OCI-M1 (cell line): ENCODE measurements at places on chromosomes 1 and 21.

DNA sequence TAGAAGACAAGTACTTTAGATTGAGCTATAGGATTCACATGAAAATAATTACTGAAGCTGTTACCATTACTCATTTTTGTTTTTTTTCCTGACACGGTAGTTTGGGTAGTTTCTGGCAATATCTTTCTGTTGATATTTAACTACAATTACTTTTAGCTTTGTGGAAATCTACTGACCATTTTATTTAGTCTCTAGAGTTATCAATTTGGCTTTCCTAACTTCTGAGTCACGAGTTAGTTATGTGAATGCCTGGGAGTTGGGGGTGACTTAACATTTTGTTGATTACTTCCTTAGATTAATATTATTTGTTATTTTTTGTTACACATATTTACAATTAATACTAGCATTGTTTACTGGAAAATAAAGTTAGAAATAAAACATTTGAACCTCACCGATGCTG is 160.6 kb downstream of the HMCN1 start:
- no peak for DNase-seq

DNA sequence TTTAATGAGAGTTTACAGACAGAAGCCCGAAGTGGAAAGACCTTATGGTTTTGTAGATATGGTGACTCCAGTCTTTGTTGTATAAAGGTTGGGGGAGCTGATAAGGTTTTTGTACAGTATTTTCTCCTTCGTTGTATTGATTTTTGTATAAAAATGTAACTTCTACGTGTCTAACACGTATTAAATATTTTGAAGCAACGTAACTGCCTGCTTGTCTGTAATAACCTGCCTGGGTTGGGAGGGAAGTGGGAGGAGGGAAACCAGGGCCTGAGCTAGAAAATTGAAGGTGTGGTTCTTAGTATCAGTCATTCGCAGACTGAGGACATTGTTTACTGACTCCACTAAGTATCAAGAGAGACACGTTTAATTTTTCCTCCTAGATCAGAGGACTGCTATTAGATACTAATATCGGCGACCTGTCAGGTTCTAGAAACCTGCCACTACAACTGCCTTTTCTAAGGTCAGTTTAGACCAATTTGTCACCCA is 2.2 kb downstream of the IER5 start:
- DNase-seq = peak; percentile 85

DNA sequence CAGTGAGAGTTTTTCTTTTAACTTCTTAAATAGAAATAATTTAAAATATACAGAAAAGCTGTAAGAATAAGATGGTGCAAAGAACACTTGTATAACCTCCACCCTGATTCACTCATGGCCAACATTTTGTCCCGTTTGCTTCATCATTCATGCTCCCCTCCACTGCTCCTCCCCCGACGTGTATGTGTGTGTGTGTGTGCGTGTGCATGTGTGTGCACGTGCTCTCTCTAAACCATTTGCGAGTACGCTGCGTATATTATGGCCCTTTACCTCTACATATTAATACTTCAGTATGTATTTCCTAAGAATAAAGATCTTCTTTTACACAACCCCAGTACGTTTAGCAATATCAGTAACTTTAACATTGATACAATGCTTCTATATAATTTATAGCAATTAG is 43.0 kb downstream of the TRAF5 start:
- DNase-seq = no peak

- DNase-seq = no peak
These were observed 1.7 kb downstream of the SLC19A1 start for GRCh38 chr21:45540601-45540970.

- no peak for DNase-seq
These were observed 22.0 kb downstream of the SLC44A5 start for GRCh38 chr1:75588779-75589475.

DNA sequence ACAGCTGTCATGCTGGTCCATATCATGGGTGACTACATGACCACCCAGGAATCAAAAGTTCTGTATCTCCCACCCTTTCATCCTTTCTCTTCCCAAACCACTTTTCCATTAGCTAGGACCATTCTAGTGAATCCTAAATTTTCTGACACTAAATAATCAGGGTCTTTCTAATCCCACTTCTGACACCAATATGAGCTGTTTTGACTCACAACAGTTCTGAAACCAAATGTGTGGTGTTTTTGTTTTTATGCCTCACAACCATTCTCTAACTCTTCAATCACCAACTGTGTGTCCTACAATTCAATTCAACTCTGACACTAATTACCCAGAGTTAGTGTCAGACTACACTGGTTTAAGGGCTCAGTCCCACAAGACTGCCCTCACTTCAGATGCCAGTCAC is 63.9 kb downstream of the SMYD2 start:
- DNase-seq = no peak

- DNase-seq = peak; percentile 84
These were observed 115.7 kb downstream of the NEK7 start for GRCh38 chr1:198272492-198272891.

GRCh38 chr21:28090546-28090945 is 902.1 kb downstream of the LTN1 start:
- DNase-seq = no peak

GRCh38 chr1:53693773-53694717 is 44.9 kb downstream of the GLIS1 start:
- DNase-seq = no peak

DNA sequence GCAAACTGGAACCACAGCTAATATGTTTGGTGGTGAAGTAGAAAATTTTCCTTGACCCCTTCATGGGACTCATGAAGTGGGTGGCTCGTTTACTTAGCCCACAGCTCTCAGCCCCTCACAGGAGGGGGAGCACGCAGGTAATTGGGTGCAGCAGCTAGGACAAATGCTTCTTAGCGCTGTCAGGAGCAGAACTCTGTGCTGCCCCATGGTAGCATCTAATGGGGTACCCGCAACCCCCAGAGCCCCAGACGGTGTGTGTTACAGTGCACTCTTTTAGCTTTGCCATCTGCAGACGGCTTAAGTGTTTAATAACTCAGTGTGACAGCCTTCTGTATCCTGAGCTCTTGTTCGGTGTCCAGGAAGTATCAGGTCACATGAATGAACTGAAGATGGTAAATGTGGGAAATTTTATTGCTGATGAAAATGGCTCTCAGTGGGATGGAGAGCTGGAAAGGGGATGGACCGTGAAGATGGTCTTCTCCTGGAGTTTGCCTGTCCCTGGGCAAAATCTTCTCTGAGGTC is 189.6 kb upstream of the ZRANB2 start:
- DNase-seq = no peak

DNA sequence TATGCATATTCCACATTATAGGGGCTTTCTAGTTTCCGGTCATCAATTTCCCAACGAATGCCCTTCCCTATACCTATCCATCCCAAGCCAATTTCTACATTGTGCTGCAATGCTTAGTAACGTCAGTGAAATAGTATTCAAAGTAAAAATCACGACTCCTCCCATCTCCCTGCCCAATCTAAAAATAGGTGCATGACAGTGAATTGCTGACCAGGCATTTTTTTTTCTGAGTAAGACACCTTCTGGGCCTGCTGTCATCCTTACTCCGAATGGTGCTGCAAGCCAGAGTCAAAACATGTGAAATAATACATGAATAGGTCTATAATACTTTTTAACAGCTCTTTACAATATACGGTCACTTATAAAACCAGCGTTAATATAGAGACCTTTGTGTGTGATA is 120.2 kb downstream of the GREM2 start:
- no peak for DNase-seq

DNA sequence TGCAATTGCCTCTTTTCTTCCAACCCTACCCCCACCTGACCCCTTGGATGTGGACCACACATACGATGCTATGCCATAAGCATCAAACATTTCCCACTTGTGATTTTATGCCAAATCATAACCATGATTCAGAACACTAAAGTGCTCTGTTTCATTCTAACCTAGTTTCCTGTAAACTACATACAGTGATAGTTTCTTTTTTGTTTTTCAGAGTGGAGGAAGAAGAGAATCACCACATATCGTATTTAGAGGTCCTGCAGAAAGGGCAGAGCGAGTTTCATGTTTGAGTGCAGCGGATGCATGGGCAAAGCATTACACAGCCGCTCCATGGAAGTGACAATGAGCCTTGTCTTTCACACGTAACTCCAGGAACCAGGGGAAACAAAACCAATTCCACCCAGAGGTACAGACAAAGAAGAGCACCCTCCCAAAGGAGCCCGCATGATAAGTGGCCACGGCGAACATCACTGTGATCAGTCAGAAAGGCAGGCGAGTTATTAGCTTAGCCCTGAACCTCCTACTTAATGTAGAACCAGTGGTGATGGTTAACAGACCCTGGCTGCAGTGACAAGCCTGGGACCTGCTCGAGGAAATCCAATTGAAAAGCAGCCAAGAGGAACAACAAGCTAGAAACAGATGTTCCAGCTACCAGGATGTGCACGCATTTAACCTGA is 64.0 kb upstream of the ZNF281 start:
- no peak for DNase-seq

GRCh38 chr1:234927971-234928640 is 200.5 kb downstream of the TOMM20 start:
- no peak for DNase-seq

- no peak for DNase-seq
These were observed 109.6 kb upstream of the APP start for GRCh38 chr21:26280148-26280547.

GRCh38 chr1:205749234-205750137 is 496 bp downstream of the NUCKS1 start:
- peak; percentile 99 for DNase-seq

- DNase-seq = no peak
These were observed 12.1 kb upstream of the CTTNBP2NL start for GRCh38 chr1:112383759-112384370.

DNA sequence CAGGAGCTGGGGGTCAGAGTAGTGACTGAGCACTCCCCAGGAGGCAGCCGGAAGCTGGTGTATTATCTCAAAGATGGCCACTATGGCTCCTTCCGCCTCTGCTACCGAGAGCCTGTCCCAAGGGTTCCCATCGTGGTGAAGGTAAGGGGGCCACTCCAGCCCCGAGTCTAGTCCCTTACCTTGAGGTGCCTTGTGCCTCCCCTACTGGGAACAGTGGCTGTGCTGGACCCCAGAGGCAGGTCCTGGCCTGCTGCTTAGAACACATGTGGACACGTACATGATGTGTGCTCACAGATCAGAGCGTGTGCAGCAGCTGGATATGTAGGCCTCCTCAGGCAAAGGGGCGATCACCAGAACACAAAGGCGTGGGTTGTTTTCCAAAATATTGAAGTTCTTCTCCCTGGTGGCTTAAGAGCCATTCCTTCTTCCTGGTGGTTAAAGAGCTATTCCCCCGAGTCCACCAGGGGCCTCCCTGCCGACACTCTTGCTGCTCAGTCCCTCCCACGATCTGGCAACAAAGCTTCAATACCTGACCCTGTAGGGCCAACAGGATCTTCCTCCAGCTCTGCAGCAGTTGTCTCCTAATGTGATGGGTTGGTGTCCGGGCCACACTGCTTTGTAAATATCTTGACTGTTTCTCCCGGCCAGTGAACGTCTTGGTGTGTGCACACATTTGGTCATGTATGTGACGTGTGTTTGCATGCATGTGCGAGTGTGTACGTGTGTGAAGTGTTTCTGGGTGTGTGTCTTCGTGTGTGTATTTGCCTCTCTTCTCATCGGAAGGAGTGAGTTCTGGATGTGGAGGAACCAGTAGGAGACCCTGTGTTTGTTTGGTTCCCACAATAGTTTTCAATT is 68.4 kb upstream of the TINAGL1 start:
- no peak for DNase-seq

GRCh38 chr1:61132645-61133334 is 50.4 kb downstream of the NFIA start:
- DNase-seq = peak; percentile 69

GRCh38 chr1:41474490-41475271 is 9.8 kb downstream of the EDN2 start:
- no peak for DNase-seq

GRCh38 chr1:2047749-2048729 is 2.2 kb upstream of the PRKCZ start:
- DNase-seq = no peak

DNA sequence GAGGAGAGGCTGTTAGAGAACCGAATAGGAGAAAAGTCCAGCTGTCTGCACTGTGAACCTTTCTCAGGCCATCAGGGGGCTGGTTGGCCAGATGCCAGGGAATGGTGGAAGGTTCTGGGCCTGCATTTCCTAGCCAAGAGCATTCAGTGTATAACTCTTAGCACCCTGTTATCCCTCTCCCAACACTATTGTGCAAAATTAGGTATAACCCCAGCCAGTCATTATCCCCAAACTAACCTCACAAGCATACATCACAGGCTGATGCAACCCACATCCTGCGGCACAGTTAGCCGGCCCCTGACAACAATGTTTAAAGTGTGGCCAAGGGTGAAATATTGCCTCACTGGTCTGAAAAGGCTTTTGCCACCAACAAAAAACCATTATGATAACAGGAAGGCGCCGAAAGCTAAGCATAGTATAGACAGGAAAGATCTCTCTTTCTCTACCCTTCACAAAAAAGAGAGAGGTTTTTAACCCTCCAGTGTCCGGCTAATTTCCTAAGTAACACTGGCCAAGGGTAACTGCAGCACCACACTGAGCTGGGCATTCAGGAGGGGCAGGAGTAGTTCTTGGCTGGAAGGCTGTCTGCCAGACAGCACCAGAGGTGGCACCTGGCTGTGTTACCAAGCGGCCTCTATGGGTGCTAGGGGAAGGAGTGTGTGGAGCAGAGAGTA is 77.3 kb upstream of the BCAR3 start:
- peak; percentile 55 for DNase-seq

GRCh38 chr1:15918962-15919715 is 56.8 kb downstream of the ZBTB17 start:
- no peak for DNase-seq

DNA sequence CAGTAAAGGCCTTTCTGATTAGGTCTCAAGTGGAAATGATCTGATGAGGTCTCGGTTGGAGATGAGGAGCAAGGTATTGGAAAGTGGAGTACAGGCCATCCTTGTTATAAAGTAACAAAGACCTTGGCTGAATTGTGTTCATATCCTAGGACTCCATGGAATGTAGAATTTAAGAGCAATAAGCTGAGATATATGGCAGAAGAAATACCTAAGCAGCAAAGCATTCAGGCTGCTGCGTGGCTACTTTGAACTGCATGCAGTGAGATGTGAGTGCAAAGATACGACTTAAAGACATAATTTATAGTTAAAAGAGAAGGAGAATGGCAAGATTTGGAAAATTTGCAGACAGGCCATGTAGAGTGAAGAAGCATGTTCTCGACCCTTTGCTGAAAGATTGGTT is 11.2 kb upstream of the XPR1 start:
- no peak for DNase-seq

DNA sequence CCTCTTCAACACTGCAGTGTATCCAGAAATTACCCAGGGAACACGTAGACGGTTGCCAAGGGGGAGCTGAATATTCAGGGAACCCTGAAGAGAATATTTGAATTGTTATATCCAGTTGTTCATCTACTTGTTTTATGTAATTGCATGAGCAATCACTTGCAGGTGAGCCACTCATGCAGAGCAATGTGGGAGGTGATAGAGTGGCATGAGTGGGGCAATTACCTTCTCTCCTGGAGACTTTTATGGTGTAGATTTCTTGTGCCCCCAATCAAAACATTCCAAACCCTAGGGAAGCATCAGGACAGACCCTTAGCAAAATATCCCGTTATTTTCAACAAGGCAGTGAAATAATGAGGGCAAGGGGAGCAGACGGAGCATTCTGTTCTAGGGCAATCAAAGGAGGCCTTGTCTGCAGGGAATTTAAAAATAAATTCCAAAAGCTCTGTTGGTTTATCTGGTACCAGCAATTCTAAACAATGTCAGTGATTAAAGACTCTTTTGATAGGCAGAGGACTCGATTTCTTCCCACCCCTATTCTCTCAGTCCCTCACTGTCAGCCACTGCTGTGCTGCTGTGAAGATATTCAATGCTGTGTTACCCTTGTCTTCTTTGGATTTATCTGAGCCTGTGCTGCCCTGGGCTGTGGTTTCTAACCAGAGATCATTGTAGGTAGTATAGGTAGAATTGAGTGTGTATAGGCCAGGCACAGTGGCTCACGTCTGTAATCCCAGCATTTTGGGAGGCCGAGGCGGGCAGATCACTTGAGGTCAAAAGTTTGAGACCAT is 180.2 kb upstream of the MAP1LC3C start:
- no peak for DNase-seq
